Stimulated activated CD4-positive, alpha-beta T cell treated with anti-CD3 and anti-CD28 coated beads, Interleukin-15, amount 100 ng/mL, for 24 hours (primary cell): ENCODE measurements at places on chromosomes 5 and 9.

GRCh38 chr5:112907166-112907631 is 14.8 kb downstream of the REEP5 start:
- DNase-seq: no peak

- no peak for DNase-seq
Observed at GRCh38 chr9:31996331-31996730, 388.1 kb upstream of the ACO1 start.

DNA sequence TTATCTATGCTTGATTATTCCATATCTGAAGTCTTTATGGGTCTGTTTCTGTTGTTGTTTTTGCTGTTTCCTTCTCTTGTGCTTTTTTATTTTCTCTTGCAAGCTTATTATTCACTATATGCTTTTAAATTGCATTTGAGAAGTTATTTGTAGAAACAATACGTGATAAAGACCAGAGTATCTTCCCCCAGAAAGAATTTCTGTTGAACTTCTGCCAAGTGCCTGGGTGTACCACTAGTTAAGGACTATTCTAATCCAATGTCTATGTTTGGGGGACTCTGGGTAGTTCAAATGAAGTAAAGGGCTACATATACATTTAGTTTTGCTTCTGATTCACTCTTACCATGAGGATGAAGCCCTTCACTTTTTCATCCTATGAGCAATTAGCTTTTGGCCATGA is 54.3 kb downstream of the SLF1 start:
- no peak for DNase-seq

GRCh38 chr5:54693936-54694657 is 176.5 kb downstream of the SNX18 start:
- no peak for DNase-seq

- no peak for DNase-seq
Observed at GRCh38 chr5:135478938-135479337, 26.8 kb upstream of the TIFAB start.

- DNase-seq: no peak
Observed at GRCh38 chr9:109115931-109116526, 3.7 kb downstream of the TMEM245 start.

- no peak for DNase-seq
Observed at GRCh38 chr5:150516011-150516410, 8.1 kb downstream of the NDST1 start.

- no peak for DNase-seq
Observed at GRCh38 chr5:17157916-17158529, 59.4 kb upstream of the BASP1 start.

GRCh38 chr5:162209005-162209605 is 141.5 kb downstream of the GABRG2 start:
- peak; percentile 11 for DNase-seq

- DNase-seq: no peak
Observed at GRCh38 chr5:31385774-31386537, 145.9 kb downstream of the DROSHA start.

DNA sequence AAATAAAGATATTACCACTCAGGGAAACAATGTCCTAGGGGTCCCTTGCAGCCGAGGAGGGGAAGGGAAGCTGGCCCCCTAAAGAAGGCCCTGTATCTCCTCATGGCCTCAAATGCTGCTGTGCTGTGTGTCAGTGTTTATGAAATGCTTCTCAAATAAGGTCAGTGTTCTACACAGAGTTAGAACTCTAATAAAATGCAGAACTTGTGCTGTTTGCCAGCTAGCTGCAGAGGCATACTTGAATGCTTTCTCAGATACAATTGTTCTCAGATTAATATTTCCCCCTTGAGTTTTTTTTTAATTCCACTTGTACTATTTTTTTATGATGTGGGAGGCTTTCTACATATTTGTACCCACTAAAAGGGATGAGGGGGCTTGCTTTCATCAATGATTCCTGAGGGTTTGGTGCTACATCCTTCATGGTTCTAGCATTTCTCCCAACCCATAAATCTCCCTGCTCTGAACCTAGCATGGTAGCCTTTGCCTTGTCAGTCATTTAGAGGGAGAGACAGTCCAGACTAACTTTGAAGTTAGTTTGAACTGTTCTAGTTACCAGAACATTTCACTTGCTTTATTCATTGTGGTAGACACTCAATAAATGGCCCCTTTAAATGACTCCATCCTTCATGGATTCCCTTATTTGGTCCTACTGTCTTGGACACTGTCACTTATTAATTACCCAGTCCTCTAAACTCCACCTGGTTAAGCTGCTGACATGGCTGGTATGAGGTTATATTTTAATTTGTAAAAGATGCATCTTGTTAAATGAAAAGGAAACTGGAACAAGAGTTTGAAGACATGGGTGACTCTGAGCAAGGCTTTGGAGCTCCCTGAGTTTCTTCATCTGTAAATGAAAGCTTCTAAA is 12.6 kb downstream of the SLIT3 start:
- DNase-seq: no peak

DNA sequence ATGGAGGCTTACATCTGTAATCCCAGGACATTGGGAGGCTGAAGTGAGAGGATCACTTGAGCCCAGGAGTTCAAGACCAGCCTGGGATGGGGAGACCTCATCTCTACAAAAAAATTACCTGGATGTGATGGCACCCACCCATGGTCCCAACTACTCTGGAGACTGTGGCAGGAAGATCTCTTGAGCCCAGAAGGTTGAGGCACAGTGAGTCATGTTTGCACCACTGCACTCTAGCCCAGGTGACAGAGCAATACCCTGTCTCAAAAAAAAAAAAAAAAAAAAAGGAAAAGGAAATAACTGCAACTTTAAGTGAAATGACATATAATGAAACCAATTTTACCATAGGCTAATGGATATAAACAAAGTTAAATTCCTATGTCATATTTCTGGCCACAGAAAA is 152.1 kb upstream of the DHFR start:
- DNase-seq: no peak

DNA sequence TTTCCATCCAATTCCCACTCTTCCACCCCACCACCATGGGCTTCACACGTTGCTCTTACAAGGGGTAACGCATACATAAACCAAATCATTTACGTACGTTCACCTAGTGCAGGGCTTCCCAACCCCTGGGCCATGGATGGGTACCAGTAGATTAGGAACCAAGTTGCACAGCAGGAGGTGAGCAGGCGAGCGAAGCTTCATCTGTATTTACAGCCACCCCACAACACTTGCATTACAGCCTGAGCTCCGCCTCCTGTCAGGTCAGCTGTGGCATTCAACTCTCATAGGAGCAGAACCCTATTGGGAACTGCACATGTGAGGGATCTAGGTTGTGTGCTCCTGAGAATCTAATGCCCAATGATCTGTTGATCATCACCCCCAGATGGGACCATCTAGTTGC is 82.3 kb downstream of the CEMIP2 start:
- DNase-seq: no peak

DNA sequence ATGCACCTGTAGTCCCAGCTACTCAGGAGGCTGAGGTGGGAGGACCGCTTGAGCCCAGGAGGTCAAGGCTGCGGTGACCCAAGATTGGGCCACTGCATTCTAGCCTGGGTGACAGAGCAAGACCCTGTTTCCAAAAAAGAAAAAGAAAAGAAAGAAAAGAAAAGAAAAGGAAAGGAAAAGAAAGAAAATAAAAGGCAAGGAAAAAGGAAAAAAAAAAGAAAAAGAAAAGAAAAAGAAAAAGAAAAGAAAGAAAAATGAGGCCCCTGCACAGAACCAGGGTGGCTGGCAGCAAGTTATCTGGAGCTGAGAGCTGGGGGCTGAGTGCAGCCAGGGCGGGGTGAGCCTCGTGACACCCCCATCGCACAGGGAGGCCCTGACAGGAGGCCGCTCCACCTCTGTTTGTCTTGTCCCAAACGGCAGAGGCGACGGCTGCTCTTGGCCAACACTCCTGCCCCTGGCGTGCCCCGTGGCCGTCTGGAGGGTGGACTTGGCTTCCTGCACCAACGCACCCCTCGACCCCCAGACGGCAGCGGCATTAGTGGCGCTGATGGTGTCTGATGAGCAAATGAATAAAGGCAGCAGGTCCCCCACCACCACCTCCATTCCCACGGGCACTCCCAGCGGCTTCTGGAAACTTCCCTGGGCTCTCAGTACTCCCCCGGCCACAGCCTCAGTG is 16.7 kb downstream of the EXD3 start:
- DNase-seq: no peak

DNA sequence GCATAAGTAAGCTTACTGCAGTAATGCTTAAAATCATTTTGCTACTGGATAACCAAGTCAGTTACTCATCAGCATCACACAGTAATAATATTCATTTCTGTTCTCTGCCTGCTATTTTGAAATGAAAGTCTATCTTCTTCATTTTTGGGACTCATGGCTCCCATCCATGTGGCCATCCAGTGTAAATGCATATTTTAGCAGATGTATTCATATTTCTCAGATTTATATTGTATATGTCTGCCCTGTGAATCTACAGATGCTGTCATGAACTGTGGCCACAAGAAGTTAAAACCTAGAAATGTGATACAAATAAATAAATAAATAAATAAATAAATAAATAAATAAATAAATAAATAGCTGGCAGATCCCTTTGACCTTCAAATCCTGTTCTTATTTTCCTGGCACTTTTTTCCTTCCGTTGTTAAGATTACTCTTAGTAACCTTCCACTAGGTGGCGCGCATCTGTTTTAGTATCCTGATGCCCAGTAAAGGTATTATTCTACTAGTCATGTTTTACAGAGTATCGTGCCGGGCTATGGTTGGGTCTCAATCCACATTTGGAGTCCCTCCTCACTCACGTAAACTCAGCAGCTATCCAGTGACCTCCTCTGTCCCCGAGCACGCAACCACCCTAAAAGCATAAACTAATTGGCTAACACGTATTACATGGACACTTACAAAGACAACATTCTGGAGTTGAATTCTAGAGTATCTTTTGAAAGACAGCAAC is 79.2 kb upstream of the IL7R start:
- DNase-seq: peak; percentile 87

GRCh38 chr9:78121488-78121887 is 89.9 kb upstream of the GNAQ start:
- peak; percentile 70 for DNase-seq

DNA sequence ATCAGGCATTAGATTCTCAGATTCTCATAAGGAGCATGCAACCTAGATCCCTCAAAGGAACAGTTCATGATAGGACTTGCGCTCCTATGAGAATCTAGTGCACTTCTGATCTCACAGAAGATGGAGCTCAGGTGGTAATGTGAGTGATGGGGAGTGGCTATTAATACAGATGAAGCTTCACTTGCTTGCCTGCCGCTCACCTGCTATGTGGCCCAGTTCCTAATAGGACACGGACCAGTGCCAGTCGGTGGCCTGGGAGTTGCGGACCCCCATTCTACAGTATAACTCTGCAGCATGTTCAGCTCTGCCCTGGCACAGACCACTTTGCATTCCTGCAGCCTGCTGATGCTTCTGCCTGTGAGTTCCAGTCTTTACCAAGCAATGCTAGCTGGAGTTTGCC is 581.3 kb upstream of the KLF4 start:
- DNase-seq: no peak

DNA sequence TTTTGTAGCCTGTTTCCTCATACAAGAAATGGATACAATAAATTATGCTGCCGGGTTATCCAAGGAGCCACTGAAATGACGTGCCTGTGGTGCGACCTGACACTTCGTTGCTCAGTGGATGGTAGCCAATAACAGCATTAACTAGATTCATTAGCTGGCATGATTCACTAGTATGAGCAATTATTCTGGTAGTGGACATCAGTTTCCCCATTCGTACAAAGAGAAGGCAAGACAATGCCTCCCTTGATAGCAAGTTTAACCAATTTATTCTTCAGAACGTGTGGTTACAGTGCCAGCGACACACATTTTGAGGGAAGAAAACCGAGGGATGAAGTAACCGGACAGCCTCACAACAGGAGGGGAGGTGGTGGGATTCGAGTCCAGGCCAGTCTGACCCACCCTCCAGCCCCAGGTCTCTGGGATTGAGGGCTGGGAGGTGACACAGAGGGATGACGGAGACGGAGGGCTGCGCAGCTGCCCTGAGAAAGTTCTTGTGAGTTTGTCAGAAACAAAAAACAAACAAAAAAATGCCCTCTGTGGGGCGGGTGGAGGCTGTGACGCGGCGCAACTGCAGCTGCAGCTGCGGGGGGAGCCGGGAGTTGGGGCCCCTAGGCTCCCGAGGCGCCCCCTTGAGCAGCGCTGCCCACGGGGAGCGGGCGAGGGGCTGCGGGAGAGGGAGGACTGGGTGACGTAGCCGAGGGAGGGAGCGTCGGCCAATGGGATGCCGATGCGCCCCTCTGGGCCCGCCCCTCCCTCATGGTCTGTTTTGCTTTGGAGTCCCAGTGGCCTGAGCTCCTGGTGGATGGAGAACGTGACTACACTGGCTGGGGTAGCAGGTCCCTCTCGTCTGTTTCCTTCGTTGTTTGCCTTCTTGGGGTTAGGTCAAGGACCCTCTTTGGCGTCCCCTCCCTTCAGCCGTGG is 10.9 kb downstream of the LHX2 start:
- DNase-seq: no peak

GRCh38 chr9:13111778-13112177 is 167.7 kb downstream of the MPDZ start:
- no peak for DNase-seq

DNA sequence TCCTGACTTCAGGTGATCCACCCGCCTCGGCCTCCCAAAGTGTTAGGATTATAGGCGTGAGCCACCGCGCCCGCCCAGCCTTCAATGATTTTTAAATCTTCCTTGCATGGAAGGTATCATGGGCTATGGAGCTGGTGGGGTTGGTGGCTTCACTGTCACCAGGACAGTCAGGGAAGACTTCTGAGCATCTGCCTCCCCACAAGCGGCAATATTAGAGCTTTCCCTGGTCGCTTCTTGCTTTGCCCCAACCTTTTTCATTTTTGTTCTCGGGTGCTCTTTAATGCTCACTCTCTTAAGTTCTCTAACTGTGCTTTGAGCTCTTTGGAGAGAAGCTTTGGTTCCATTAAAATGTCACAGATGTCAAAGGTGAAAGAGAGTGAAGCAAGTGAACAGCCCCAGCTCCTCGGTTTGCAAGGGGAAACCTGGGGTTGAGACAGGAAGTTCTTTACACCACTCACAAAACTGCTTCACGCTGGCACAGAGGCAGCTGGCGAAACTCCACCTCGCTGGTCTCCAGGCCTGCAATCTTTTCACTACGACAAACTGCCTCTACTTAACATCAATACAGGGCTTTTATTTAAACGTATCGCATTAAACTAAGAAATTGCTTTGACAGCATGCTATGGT is 142.5 kb upstream of the RETREG1 start:
- DNase-seq: peak; percentile 14

DNA sequence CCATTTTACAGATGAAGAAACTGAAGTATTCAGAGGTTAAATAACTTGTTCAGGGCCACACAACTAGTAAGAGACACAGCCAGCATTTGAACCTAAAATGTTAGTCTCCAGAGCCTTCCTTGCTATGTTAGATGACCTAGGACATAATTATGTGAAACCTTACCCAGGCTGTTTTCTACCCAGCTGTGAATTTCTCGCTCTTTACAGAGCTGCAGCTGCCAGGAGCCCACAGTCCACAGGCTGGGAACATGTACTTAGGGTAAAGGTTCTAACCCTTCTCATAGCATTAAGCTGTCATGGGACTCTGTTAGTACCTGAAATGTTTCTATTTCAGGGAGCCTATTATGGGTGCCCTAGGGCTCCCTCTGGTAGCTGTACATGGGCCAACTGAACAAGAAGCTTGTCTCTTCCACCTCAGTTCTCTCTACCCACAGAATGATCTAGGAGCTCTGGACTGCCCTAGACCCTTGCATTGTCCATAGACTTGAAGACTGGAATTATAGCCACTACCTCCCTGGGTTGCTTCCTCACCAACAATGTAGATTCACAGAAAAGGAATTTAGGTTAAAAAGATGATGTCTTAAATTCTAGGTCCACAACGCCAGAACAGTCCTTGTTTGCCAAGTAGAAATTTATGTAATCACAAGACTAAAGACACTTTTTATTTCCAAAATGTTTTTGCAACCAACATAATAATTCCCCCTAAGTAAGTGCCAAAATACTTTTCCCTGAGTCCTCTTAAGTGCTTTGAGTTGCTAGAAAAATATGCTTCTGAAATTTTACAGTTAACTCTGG is 262.9 kb downstream of the PIK3R1 start:
- DNase-seq: no peak
